ENCODE measurements at places on chromosomes 5 and 9.

GRCh38 chr5:179227580-179228311 is 117.5 kb downstream of the ADAMTS2 start:
- peak; percentile 54 for DNase-seq

GRCh38 chr9:11755951-11756350 is 937.2 kb upstream of the TYRP1 start:
- DNase-seq = no peak

GRCh38 chr5:86143837-86144236 is 473.9 kb upstream of the COX7C start:
- DNase-seq = no peak

DNA sequence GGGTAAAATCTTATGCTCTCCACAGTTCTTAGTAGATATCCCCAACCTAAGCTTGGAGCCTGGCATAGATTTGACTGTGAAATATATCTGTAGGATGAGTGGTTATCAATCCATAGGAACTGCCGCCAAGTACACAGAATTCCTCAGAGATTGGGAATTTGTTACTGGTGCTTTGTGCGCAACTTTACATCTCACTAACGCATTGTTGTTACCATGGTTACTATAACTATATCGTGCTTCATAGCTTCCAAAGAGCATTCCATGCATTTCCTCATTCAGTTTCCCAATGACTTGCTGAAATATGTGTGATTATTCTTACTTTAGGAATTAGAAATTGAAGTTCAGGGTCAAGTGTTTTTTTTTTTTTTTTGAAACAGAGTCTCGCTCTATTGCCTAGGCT is 9.5 kb upstream of the GGTA1 start:
- DNase-seq = no peak

GRCh38 chr5:173486355-173487225 is 129.9 kb downstream of the BOD1 start:
- no peak for DNase-seq

DNA sequence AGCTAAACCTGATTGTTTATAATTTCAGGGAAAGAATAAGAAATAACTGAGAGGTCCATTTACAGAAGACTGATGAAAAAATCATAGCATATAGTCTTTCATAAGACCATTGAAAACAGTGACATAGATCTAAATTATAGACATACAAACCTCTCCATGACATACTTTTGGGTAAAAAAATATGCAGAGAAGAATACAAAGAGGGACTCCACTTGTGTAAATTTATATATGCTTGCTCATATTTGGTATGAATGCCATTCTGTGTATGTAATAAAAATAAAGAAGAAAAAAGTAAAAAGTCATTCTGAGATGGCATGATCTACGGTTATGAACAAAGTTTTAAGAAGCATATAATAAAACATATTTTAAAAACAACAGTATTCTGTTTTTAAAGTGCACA is 310.7 kb downstream of the ASTN2 start:
- no peak for DNase-seq

DNA sequence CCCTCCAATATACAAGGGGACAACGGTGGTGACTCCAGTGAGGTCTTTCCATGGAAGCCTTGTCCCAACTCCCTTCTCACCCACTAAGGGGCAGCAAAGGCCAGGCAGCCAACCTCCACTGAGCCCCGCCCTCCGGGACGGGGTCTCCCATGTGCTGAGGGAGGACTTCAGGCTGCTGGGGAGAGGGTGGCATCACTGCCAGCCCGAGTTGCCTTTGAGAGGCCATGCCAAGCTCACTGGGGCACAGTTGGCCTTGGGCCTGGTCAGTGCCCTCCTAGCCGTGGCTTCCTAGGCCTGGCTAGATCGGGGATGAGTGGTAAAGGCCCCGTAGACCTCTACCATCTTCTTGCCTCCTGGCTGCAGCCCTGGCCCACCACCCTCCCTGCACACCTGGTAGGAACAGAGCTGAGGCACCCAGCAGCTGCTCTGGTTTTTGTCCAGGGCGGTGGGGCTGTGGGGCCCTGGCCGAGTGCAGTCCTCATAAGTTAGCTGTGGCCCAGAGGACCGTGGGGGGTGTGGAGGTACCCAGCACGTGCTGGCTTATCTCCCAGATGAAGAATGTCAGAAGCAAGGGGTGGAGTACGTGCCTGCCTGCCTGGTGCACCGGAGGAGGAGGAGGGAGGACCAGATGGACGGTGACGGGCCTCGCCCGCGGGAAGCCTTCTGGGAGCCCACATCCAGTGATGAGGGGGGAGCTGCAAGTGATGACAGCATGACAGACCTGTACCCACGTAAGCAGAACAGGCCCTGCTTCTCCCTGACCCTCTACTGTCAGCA is 3.2 kb downstream of the SURF2 start:
- DNase-seq = no peak

DNA sequence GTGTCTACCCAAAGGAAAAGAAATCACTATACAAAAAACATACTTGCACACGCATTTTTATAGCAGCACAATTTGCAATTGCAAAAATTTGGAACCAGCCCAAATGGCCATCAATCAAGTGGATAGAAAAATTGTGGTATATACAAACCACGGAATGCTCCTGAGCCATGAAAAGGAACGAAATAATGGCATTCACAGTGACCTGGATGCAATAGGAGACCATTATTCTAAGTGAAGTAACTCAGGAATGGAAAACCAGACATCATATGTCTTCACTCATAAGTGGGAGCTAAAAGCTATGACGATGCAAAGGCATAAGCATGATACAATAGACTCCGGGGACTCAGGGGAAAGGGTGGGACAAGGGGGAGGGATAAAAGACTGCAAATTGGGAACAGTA is 78.4 kb downstream of the ENC1 start:
- DNase-seq = no peak

DNA sequence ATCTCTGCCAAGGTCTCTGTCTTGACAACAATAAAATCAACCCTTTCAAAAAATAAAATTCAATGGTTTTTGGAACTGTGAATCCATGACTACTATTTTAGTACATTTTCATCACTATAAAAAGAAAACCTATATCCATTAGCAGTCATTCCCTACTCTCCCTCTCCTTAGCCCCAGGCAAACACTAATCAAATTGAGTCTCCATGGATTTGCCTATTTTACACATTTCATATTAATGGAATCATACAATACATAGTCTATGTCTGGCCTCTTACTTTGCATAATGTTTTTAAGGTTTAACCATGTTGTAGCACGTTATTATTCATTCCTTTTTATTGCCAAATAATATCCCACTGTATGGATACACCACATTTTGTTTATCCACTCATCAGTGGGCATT is 24.1 kb downstream of the RIGI start:
- DNase-seq = no peak

DNA sequence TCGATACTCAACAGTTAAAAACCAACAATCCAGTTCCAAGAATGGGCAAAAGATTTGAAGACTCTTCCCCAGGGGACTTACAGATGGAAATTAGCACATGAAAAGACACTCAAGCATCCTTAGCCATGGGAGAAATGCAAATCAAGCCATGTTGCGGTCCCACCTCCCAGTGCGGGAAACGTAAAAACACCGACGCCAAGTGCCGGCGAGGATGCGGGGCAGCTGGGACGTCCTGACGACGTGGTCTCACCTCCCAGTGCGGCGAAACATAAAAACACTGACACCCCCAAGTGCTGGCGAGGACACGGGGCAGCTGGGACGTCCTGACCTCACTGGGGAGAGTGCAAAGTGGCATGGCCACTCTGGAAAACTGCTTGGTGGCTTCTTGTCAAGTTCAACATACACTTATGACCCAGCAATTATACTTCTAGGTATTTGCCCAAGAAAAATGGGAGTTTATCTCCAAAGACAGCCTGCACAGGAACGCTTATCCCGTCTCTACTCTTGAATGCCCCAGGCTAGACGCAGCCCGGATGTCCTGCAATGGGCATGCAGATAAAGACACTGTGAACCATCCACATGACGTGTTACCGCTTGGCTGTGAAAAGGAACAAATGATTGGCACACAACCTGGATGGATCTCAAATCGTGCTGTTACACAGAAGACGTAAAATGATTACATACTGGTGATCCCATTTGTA is 60.1 kb upstream of the UBAC1 start:
- no peak for DNase-seq

GRCh38 chr9:123866497-123866896 is 63.4 kb downstream of the DENND1A start:
- DNase-seq = no peak

- DNase-seq = no peak
Observed at GRCh38 chr5:54659700-54660131, 142.2 kb downstream of the SNX18 start.

DNA sequence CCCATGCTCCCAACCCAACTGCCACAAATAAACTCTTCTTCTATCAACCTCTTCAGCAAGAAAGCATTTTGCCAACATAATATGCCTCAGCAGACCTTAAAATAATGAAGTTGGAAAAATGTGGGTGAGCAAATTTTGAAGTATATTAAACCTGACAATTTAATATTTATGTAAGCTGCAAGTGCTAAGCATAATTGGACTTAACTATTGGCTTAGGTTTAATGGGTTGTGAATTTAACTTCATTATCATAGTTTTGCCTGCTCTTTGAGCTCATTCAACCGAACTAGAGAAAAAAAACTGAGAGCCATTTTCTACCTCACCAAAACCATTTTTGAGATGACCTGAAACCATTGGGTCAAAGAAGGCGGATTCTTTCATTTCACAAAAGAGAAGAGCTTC is 805.5 kb upstream of the DMAC1 start:
- no peak for DNase-seq

- DNase-seq = no peak
Observed at GRCh38 chr9:90880669-90881068, 79.0 kb downstream of the SYK start.
